ENCODE measurements at places on chromosomes 11 and 22. TPM values are rescaled to one million over a fixed set of nuclear protein-coding genes. Genes with fewer than 3 reads are reported as not detected.

GRCh38 chr11:133153031-133153430 lies 379.3 kb downstream of the OPCML start:
- no peak for DNase-seq

DNA sequence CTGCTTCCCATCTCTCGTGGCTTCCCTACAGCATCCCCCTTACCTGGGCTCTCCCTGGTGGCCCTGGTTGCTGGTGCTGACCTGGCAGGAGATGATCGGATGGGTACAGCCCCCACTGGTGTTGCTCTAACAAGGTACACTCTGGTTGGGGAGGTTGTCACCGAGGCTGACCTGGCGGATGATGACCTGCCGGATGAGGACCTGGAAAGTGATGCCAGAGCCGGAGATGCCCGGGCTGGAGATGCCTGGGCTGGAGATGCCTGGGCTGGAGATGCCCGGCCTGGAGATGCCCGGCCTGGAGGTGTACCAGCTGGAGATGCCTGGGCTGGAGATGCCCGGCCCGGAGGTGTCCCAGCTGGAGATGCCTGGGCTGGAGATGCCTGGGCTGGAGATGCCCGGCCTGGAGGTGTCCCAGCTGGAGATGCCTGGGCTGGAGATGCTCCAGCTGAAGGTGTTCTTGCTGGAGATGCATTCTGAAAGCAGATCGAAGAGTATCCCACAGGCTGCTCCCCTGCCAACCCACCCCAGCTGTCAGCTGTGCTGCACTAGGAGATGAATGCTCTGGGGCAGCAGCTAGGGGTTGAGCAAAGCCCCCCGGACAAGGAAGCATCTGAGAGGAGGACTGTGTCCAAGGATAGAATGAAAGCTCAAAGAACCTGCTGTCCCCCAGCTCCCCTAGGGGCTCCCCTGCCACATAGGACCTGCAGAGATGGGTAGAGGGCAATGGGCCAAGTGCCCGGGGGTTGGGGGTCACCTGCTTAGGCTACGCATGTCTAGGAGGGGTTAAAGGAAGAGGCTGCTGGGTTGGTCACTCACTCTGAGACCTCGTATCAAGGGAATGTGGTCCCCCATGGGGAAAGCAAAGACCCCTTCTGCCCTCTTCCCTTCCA lies 10.6 kb downstream of the TMPRSS13 start:
- DNase-seq, result no peak

- peak; percentile 60 for DNase-seq
These were observed 3.8 kb downstream of the TPCN2 start for GRCh38 chr11:69052343-69053168.

DNA sequence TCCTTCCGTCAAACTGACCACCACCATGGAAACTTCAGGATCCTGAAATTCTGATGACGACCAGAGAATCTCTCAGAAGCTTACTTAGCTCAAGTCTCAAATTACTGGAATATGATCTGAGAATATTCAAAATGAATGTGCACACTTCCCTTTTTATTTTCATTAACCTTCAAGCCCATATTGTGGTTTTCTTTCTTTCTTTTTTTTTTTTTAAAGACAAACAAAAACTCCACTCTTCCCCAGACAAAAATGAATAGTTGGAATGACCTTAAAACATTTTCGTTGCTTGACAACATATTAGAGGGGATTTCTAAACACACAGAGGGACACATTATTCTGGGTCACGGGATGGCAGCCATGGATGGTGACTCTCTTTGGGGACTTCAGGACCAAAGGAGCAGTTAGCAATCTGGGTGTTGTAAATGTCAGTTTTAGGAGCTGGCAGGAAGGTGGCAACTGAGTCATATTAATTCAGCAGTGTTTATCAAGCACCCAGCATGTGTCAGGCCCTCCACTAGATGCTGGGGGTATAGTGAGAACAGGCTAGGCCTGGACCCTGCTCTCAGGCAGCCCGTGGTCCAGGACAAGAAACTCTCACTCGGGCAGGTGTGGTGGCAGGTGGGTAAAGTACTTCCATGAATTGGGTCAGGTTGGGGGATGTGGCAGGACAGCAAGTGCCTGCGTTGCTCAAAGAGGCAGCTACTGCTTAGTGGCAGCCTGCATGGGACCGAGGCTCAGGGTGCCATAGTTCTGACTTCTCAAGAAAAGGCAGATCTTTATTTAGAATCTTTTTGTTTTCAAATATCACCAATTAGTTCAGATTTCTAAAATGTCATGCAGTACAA lies 126.1 kb downstream of the HIPK3 start:
- no peak for DNase-seq

- DNase-seq, result no peak
These were observed 45.2 kb downstream of the MYEOV start for GRCh38 chr11:69339041-69339733.

DNA sequence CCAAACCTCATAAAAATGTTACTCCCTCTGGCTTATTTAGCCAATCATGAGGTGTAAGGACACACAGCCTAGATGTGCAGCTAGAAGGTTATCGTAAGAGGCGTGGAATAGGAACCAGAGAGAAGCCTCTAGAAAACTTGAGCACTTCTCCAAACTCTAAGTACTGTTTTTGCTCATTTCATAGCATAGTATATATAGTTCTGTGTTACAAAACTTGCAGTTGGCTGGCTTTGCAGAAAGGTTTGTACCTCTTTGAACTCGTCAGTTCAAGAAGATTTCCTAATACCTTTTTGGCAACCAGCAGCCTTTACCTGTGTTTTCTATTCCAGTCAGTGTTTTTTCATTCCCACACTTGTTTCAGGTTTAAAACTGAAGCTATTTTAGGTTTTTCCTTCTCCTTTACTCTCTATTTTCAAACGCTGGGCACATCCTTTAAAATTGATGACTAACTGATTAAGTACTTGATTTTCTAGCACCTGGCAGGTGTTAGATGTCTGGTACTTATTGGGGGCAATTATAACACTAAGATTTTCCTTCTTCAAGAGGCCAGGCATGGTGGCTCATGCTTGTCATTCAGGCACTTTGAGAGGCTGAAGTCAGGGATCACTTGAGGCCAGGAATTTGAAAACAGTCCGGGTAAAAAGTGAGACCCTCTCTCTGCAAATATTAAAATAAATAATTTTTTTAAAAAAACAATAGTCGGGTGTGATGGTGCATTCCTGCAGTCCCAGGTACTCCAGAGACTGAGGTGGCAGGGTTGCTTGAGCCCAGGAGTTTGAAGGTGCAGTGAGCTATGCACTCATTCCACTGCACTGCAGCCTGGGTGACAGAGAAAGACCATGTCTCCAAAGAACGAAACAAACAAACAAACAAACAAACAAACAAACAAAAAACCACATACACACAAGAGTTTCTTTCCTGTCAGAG lies 125.2 kb downstream of the LRRC4C start:
- DNase-seq, result no peak

The PDGFD gene
- total RNA-seq, result 9.0 TPM

- DNase-seq, result no peak
These were observed 139.0 kb downstream of the BRD1 start for GRCh38 chr22:49688516-49689254.

DNA sequence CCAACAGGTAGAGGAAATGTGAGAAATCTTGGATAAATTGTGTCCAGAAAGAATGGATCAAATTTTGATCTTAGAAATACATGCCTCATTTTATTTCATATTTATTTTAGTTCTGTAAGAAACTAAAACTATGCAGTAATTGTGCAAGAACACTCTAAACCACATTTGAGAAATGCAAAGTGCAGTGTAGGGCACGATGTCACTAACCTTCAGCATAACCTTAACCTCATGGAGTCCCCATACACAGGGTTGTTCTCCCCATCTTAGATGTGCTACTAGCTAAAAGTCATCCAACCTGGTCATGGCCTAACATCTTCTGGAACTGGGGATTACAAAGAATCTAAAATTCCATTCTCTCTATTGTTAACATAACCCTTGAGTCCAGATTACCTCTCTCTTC lies 48.4 kb upstream of the ARHGAP42 start:
- DNase-seq, result no peak

GRCh38 chr11:72441752-72442207 lies 7.4 kb upstream of the CLPB start:
- no peak for DNase-seq

- no peak for DNase-seq
These were observed 636 bp downstream of the KCNQ1OT1 start for GRCh38 chr11:2699185-2699530.

GRCh38 chr11:91587131-91587530 lies 637.5 kb upstream of the FAT3 start:
- DNase-seq, result no peak

GRCh38 chr11:117290809-117291396 lies at the start of gene BACE1-AS:
Gene BACE1-AS (plus strand): TSS chr11:117291346.
- DNase-seq, result no peak

- no peak for DNase-seq
These were observed 504 bp upstream of the ASCC2 start for GRCh38 chr22:29838599-29838956.

GRCh38 chr11:27861706-27862430 lies 161.6 kb upstream of the BDNF start:
- DNase-seq, result no peak

The ANO1 gene
- total RNA-seq, result 6.7 TPM

The GLYATL2 gene
- not detected for total RNA-seq

GRCh38 chr11:35324981-35325380 lies 94.4 kb downstream of the SLC1A2 start:
- no peak for DNase-seq

DNA sequence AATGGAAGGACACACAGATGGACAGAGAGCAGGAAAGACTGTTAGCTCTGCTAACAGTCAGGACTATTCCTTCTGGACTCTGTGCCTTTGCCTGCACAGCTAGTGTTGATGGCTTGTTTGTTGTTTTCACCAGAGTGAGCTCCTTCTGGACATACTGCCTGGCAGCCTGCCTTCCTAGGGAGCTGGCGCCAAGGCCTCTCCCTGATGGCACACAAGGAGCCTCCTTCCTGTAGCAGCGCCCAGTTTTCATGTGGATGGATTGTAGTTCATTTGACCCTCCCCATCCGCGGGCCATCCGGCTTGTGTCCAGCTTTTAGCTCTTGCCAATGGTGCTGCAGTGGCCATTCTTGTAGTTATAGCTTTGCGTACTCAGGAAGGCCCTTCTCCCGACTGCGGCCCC lies 16.6 kb upstream of the BCR start:
- DNase-seq, result peak; percentile 83

DNA sequence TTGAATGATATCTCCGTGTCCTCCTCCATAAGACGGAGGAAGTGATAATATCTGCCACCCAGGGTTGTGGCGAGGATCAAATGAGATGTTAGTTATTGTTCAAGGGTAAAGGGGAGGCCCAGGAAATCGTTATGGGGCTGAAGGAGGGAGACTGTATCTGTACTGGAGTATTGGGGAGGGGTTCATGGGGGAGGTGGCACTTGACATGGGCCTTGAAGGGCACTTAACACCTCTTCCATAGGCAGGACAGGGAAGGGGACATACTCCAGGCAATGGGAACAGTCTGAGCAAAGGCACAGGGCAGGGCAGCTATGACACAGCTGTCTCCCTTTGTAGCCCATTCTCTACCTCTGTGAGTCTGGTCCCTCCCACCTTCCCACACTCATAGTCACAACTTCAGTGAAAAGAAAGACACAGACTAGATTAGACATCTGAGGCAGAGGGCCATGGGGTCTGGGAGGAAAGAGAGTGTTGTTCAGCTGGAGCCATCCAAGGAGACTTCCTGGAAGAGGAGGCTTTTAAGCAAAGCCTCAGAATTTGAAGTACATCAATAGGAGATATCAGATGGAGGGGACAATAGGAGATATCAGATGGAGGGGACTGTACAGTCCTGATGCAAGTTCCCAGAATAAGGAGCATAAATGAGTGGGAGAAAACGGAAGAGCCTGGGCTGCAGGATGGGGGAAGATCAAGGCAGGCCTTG lies 15.8 kb upstream of the DGKZ start:
- no peak for DNase-seq

DNA sequence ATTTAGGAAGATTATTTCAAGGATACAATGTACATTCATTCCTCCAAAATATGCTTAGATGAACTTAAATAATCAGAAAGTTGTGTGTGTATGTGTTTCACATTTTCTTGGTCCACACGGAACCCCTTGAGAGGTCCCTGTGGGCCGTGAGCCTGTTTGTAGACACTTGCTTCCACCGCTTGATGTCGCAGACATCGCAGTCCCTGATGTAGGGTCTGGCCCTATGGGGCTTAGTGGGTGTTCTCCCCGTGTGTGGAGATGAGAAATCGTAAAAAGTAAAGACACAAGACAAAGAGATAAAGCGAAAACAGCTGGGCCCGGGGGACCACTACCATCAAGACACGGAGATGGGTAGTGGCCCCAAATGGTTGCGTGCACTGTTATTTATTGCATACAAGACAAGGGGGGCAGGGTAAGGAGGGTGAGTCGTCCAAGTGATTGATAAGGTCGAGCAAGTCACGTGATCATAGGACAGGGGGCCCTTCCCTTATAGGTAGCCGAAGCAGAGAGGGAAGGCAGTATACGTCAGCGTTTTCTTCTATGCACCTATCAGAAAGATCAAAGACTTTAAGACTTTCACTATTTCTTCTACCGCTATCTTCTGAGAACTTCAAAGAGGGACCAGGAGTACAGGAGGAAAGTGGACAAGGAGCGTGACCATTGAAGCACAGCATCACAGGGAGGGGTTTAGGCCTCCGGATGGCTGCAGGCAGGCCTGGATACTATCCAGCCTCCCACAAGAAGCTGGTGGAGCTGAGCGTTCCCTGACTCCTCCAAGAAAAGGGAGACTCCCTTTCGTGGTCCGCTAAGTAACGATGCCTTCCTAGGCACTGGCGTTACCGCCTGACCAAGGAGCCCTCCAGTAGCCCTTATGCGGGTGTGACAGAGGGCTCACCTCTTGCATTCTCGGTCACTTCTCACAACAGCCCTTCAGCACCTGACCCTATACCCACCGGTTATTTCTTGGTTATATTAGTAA lies 1.2 kb upstream of the APOBEC3C start:
- no peak for DNase-seq

The B4GAT1 gene
- 49.0 TPM for total RNA-seq

GRCh38 chr11:88292171-88292843 lies 45.2 kb downstream of the CTSC start:
- DNase-seq, result no peak

The TPH1 gene
- total RNA-seq, result not detected

The CECR2 gene
- total RNA-seq, result 6.4 TPM

- no peak for DNase-seq
These were observed 4.7 kb upstream of the MAJIN start for GRCh38 chr11:64976651-64977050.

DNA sequence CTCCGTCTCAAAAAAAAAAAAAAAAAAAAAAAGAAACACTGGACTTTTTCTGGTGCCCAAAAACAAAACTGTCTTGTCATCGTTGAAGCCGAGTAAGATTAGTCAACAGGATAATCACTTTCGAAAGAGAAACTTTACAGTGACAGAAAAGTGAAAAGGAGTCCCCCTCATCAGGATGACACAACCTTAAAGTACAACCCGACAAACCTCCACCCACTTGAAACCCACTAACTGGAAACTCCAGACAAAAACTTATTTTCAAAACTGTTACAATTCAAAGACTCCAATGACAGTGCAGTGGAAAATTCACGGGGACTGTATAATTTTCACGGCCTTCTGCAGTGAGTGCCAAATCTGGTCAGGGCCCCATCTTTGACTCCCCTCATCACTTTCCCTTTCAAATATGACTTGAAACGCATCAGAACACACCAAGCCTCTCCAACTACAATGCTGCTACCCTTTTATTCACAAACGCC lies 1.3 kb downstream of the DENND5A start:
- DNase-seq, result no peak

The CERK gene
- 71.6 TPM for total RNA-seq

The PPP6R3 gene
- total RNA-seq, result 83.5 TPM
